ENCODE measurements at places on chromosomes 6 and 20.

DNA sequence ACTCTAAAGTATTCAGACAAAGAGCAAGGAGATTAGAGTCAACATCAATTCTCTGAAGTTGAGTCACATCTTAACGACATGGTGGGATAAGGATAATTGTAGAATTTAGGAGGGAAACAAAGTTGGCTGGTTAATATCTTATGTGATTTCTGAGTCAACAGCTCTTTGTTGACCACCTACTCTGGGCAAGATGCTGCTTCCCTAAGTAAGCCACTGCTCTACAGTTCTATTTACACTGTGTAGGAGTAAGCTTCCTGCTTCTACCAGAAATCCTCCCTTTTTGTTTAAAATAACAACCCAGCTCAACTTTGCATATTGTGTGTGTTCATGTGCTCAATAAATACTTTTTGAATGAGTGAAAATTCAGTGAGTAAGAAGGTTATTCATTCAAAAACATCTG lies 3.1 kb downstream of the HS3ST5 start:
- no peak for DNase-seq

DNA sequence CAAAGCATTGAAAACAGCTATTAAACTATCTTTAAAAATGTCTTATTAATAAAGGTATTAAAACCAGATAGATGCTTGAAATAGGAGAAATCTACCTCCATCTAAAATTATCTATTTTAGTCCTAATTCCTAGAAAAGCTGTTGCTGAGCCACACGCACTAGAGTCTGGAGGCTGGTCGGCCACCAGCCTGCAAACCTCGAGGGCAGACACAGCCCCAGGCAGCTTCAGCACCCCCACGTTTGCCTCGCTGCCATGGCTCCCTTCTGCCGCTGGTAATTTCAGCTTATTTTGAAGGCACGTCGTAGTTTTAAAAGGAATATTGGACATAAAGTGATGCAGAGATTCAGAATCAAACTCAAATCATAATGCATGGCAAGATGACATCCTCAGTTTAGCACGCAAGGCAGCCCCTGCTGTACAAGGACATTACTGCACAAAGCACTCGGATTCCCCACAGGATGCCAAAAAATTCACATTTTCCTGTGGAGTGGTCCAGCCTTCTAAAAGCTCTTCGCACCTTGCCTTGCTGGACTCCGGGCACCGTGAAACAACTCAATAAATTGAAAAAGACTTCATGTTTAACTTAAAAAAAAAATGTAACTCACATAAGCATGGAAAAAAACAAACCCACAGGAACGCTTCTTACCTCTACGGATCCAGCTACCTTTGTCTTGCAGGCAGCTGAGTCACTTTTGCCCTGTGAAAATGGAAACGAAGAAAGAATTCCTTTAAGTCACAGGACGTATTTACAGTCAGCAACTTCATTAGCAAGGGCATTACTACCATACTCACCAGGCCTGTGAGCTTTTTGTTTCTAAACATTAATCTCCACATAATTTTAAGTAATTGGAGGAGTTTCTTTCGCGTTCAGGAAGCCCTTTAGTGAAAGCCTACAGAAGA lies 143.4 kb upstream of the RPS6KA2 start:
- DNase-seq: no peak

- no peak for DNase-seq
These were observed 21.6 kb upstream of the ZBTB2 start for GRCh38 chr6:151412909-151413308.

- DNase-seq: no peak
These were observed 75.0 kb downstream of the VTA1 start for GRCh38 chr6:142222022-142222421.

DNA sequence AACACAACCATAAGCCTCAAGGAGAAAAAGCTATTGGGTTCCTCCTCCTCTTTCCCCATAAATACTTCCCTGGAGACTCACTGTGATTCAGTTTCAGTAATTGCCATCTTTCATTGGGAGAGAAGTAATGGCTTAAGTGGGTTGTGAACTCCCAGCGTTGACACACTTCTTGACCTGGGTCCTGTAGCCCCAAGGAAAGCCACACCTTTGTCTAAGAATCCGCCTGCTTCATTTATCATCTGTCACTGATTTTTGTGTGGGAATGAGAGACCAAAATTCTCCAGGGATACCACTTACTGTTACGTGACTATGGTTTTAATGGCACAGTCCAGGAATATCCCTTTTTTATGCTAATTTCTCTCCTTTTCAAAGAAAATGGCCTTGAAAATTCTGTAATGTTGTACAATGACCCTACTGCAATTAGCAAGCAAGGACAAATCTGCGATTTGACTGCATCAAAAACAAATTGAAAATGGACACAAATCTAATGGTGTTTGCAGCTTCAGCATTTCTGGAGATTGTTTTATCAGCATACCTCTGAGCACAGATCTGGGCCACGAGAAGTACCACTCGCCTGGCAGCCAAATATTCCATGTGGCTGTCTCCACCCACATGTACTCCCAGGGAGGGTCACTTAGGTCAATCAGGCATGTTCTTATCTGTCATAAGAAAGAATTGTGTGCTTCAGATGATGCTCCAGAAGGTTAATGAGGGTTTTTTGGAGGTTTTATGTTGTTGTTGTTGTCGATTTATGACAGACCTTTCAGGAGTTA lies 29.8 kb downstream of the DCBLD1 start:
- no peak for DNase-seq

DNA sequence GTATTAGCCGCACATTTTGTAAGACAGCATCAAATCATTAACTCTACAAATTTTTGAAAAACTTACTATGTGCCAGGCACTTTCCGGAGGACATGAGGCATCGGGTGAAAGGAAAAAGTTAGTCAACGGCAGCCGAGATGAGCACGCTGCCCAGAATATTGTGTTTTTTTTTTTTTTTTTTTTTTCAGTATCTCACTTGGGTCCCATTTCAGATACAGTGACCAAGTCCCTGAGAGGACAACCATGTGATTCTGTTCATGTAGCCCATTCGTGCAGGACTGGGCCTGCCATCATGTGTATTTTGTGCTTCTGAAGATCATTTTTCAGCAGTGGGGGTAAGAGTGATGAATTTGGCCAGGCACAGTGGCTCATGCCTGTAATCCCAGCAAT lies 1.3 kb downstream of the SLA2 start:
- DNase-seq: no peak

DNA sequence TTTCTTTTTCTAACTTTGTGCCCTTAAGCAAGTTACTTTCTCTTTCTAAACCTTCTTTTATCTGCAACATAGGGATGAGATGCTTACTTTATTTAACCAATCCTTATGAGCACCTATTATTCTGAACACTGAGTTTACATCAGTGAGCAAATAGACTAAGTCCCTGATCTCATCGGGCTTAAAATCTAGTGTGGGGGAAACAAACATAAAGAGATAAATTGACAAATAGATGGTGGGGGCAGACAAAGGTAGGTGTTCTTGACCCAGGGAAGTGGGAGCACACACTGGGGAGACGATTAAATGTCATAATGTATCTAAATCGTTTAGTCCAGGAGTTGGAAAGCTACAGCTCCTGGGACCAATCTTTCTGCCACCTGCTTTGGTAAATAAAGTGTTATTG lies 129.6 kb downstream of the TFAP2C start:
- DNase-seq: no peak

DNA sequence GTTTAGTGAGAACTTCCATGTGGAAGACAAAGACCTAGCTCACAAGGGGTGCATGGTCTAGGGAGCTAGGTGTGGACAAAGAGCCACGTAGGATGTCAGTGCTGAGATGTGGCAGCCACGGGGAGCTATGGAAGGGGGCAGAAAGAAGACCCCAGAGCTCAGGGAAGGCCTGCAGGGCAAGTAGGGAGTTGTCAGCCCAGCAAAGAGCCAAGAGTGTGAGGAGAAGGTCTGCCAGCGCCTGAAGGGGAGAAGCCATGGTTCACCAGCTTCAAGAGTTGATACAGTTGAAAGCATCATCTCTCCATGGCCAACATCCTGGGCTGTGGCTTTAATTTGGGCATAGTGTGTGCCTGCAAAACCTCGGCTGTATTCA lies 95.6 kb downstream of the CDH26 start:
- no peak for DNase-seq

DNA sequence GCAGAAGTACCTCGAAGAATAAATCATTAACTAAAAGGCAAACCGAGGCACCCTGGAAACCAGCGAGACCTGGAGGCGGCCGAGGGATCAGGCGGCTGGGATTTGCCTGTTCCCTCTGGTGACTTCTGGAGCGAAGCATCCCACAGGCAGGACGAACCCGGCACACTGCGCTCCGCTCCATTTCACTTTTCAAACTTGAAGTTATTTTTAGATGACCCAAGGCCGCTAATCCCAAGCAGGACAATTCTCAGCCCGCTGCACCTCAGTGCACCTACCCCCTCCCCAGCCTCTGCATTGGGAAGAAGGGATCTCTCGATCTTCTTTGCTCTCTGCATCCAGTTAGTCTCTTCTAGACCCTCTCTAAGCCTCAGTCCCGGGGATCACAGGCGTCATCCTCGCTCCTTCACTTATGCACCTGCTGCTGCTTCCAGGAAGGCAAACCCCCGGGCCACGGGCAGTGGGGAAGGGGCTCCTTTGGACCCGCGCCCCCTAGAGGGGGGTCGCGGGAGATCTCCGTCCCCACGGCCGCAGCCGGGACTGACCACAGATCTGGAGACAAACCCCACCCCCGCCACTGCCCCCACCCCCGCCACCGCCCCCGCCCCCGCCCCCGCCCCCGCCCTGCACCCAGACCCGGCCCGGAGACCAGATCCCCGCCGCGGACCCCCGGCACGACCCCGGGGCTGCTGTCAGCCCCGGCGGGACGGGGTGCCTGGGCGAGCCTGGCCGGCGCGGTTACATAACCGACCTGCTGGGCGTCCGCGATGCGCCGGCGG lies 636 bp downstream of the RCAN2 start:
- no peak for DNase-seq

- DNase-seq: peak; percentile 41
These were observed 14.2 kb downstream of the COL19A1 start for GRCh38 chr6:69880601-69881000.

DNA sequence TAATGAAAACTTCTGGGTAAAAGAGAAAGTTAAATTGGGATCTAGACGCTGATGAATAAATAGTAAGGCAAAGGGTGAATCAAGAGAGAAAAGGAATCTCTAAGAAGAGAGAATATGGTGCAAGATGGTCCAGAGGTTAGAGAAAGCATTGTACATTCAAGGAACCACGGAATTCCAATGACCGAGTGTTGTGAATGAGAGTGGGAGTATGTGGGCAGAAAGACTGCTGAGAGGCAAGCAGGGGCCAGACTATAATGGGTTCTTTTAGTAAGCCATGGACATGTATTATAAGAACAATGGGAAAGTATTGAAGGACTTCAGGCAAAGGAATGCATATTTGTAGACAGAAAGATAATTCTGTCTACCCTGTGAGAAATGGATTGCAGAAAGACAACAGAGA lies 45.2 kb downstream of the SPTLC3 start:
- no peak for DNase-seq

DNA sequence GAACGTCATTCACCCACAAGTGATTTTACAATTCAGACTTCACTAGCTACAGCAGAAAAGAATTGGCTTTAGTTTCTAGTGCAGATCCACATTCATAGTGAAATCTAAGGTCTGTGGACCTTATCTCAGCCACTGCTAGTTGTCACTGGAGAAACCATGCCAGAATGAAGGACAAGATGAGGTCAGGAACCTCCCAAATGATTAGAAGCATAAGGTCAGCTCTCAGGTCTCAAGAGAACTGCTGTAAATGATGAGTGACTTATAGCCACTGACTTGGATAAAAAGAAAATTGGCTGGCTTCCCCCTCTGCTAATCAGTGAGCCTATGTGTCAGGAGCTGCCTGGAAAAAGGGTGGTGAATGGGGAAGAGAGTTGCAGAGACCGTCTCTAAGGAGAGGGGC lies 265.3 kb upstream of the BMP2 start:
- DNase-seq: no peak

- DNase-seq: no peak
These were observed 658 bp downstream of the RIN2 start for GRCh38 chr20:19758501-19759331.

GRCh38 chr6:31401403-31401802 lies 2.0 kb upstream of the MICA start:
- DNase-seq: peak; percentile 12

- no peak for DNase-seq
These were observed 232.0 kb downstream of the ANKRD60 start for GRCh38 chr20:57996465-57996864.

DNA sequence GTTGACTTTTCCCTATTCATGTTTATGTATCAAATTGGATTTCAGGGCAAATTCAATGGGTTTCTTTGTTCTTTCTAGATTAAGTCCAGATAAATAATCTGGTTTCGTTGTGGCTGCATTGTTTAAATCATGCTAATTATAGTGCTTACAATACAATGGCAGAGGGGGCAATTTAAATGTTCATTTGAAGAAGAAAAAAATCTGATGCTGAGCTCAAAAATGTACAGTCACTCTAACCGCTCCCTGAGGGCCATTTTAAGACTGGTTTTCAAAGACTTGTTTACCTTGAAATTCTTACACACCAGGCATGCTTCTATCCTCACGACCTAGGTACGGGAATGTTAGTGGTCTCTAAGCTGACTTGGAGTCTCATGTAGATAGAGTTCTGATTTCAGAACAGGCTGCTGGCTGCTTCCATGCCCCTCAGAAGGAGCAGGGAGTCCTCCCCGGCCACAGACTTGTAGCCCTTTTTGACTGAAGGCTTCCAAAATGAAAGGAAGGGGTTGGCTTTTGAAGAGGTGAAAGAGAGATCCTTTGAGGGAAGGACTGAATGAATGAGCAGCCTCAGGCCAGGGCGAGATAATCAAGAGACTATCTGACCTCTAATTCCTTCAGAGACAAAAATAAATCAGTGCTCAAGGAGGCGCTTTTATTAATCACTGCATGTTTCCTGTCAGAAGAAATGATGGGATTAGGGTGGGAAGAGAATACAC lies 86.1 kb upstream of the ZNF217 start:
- DNase-seq: no peak
